ENCODE measurements at places on chromosomes 3 and 15.

DNA sequence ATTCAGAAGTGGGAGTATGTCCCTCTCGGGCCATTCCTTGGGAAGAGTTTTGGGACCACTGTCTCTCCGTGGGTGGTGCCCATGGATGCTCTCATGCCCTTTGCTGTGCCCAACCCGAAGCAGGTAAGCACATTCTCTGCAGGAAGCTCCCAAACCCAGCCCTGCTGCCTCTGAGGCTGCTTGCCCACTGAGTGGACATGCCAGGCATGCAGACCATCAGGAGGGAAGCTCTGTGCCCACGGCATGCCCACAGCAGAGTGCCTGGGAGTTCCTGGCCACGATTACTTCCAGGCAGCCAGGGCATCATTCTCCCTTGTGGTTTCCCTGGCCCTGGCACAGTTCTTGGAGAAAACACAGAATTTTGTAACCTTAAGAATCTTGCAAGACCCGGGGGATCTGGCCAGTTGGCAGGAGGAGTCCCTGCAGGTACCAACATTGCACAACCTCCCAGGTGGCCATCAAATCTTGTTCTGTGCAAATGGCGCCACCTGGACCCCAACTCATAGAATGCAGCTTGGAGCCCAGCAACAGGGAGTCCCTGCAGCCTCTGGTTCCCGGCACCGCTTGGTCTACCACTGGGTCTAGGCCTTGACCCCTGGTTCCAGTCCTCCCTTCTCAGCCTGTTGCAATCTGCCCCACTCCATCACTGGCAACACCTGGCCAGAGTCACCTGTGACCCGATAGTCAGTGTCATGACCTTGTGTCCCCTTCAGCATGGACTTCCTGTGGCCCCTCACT lies 20.4 kb downstream of the FAH start:
- peak; percentile 60 for DNase-seq

DNA sequence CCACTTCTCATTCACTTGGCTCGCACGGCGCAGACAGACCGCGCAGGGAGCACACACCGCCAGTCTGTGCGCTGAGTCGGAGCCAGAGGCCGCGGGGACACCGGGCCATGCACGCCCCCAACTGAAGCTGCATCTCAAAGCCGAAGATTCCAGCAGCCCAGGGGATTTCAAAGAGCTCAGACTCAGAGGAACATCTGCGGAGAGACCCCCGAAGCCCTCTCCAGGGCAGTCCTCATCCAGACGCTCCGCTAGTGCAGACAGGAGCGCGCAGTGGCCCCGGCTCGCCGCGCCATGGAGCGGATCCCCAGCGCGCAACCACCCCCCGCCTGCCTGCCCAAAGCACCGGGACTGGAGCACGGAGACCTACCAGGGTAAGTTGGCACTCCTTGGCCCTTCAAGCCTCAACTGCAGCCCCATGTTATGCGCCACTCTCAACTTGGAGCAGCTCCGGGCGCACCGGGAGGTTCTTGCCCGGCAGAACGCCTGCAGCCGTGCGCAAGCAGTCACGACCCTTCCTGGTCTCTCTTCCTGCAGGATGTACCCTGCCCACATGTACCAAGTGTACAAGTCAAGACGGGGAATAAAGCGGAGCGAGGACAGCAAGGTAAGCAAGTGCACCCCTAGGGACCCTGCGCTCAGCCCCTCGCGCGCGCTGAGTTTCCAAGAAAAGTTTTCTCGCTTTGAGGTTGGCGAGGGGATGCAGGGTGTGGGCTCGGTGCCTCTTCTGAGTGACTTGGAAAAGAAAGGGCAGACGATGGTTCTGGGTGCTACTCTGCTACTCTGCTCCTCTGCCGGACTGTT lies at the start of gene BHLHE40:
BHLHE40 (plus strand) TSS at position 10 of the 801 bp plus-strand sequence; CDS start at position 292, 282 bp downstream.
- no peak for DNase-seq

DNA sequence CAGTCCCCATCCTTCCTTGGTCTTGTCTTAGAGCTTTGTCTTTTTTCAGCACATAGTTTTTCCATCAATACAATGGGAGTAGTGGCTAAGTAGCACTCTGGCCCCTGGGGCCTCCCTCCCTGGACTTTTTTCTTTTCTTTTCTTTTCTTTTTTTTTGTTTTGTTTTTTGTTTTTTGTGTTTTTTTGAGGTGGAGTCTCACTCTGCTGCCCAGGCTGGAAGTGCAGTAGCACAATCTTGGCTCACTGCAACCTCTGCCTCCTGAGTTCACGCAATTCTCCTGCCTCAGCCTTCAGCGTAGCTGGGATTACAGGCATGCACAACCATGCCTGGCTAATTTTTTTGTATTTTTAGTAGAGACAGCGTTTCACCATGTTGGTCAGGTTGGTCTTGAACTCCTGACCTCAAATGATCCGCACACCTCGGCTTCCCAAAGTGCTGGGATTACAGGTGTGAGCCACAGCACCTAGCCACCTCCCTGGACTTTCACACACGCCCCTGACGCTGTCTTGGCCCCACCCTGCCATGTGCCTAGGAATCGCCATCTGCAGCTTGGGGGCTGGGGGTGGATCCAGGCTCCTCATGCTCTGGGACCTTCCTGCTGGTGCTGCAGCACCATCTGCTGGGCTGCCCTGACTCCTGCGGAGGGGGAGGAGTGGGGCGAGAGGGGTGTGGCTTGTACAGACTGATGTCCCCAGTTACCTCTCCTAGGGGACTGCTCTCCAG lies 2.8 kb downstream of the C15orf39 start:
- DNase-seq: peak; percentile 93

DNA sequence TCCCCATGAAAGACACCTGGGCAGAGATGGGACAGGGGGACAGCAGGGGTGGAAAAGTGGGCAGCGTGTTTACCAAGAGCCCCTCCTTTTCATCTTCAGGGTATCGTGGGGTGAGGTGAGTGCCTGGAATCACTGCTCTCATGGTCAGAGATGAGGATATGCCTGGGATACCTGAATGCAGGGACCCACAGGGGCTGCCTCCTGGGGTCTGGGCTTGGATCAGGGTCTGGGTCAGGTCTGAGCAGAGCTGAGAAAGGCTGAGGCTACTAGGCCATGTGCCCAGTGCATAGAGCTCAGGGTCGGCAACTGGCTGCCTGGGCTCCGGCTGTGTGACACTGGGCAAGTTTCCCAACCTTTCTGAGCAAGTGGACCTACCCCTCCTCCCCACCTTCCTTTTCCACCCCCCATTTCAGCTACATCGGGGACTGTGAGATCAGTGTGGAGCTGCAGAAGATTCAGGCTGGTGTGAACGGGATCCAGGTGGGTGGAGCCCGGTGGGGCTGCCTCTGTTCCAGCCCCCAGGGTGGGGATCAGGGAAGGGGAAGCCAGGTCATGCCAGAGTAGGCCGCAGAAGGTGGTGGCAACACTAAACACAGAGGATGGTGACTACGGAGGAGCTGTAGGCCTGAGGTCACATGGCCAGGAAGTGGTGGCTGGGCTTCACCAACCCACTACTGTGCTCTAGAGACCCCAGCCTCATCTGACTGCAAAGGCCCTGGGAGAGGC lies 24.5 kb downstream of the ESYT3 start:
- no peak for DNase-seq

- DNase-seq: peak; percentile 59
Measured at GRCh38 chr3:123469323-123469995, 20.6 kb upstream of the ADCY5 start.

GRCh38 chr15:68275165-68275746 lies 2.3 kb upstream of the FEM1B start:
- no peak for DNase-seq

- DNase-seq: no peak
Measured at GRCh38 chr15:60912984-60913697, 316.0 kb downstream of the RORA start.

DNA sequence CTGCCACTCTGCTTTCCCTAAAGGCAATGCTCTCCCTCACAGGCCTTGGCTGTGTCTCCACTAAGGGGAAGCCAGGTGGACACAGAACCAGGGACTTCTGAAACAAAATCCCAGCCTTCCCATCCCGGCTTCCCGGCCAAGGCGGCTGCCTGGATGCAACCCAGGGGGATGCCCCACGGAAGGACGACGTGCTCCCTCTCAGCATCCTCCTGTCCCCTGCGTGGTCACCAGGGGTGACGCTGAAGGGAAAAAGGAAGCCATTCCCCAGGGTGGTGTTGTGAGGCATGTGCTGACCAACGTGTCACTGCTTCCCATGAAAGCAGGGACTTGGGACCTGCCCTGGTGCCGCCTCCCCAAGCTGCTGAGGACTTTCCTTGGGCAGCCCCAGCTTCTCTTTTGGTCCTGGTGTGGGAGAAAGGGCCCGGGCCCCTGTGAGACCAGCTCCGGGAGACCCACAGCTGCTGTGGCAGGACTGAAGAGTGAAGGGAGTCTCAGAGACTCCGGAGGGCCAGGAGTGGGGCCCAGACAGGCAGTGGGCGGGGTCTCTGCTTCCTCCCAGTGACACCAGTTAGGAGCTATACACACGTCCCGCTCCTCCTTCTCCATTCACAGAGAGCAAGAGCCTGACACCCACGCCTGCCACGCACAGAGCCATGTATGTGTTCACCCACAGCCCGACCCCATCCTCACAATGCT lies 139.2 kb downstream of the NUP210 start:
- no peak for DNase-seq

GRCh38 chr15:73905225-73905827 lies 20.9 kb upstream of the LOXL1 start:
- DNase-seq: no peak

DNA sequence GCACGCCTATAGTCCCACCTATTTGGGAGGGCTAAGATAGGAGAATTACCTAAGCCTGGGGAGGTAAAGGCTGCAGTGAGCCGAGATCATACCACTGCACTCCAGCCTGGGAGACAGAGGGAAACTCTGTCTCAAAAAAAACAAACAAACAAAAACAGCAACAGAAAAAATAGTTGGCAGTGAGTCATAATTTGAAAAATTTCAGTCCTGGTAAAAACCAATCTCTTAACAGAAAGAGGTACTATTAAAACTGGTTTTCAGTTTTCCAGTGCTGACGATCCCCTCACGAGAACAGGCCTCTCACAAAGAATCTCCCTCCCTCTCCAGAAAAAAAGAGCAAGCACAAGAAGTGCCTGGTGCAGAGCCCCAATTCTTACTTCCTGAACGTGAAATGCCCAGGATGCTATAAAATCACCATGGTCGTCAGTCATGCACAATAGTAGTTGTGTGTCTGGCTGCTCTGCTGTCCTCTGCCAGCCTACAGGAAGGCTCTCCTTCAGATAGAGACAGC lies 22.8 kb upstream of the MAP4 start:
- DNase-seq: no peak

DNA sequence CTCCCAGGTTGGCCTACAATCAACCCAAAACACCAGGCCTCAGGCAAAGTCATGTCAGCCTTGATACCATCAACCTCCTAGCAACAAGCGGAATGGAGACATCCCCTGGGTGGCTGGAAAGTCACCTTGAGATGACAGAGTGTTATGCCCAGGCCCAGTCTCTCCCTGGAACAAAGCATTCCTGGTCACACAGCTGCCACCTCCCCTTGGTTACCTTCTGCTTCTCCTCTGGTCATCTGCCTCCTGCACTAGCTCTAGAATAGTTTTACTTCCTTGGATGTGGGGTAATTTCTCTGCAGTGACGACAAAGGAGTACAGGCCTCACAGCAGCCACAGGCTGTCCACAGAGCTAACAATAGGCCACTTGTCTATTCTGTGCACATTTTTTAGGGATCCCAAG lies 114.9 kb downstream of the RFTN1 start:
- no peak for DNase-seq

DNA sequence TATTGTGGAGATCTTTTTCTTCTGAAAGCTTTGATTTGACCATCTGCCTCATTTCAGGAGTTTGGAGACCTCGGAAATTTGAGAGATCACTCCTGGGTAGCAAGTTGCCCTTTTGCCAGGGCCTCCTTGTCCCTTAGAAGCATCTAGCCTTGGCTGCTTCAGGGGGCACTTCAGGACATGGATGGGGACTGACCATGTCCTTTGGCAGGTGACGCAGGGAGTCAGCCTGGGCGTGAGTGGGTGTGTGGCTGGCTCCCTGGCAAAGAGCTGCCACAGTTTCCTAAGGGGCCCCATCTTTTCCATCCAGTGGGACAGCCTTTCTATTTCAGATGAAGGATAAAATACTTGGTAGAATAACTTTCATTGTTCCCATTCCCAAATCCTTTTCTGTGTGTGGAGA lies 27.6 kb downstream of the EEFSEC start:
- no peak for DNase-seq

- DNase-seq: no peak
Measured at GRCh38 chr3:9396301-9396631, 1.1 kb upstream of the SETD5 start.

- DNase-seq: no peak
Measured at GRCh38 chr3:155871746-155872158, 1.3 kb downstream of the GMPS start.

GRCh38 chr3:106121491-106122289 lies 252.9 kb upstream of the CBLB start:
- DNase-seq: no peak

GRCh38 chr15:82300883-82301282 lies 38.3 kb downstream of the SAXO2 start:
- DNase-seq: no peak

All from head of caudate nucleus (tissue), 42 donors.